ENCODE measurements at places on chromosomes 13 and 19.

DNA sequence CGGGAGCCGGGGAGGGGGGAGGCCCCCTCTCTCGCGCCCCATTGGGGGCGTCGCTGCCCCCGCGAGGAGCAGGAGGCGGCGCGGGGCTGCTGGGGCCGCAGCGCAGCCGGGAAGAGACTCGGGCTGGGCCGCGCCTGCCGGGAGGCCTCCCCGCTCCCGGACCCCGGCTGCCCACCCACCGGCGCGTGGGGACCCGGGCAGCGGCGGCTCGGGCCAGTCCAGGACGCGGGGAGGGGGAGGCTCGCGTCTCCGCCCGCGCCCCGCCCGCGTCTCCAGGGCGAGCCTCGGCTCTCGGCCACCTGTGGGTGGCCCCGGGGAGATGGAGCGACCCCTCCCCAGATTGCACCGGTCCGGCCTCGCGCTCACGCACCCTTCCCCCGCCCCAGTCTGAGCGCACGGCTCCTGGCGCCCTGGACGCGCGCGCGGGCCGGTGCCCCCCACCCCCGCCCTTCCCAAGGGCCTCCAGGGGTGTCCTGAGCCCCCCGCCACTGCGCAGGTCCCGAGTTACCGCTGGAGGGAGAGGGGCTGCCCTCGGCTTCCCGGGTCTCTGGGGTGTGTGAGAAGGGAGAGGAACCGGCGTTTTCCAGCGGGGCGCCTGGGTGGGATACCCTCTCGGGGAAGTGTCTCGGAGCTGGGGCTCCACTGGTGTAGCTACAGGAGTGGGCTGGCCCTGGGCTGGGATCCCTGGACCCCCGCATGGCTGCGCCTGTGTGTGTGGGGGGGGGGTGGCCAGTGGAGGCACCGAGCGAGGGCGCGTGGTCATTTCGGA lies 645 bp downstream of the PALM start:
- DNase-seq, result no peak

DNA sequence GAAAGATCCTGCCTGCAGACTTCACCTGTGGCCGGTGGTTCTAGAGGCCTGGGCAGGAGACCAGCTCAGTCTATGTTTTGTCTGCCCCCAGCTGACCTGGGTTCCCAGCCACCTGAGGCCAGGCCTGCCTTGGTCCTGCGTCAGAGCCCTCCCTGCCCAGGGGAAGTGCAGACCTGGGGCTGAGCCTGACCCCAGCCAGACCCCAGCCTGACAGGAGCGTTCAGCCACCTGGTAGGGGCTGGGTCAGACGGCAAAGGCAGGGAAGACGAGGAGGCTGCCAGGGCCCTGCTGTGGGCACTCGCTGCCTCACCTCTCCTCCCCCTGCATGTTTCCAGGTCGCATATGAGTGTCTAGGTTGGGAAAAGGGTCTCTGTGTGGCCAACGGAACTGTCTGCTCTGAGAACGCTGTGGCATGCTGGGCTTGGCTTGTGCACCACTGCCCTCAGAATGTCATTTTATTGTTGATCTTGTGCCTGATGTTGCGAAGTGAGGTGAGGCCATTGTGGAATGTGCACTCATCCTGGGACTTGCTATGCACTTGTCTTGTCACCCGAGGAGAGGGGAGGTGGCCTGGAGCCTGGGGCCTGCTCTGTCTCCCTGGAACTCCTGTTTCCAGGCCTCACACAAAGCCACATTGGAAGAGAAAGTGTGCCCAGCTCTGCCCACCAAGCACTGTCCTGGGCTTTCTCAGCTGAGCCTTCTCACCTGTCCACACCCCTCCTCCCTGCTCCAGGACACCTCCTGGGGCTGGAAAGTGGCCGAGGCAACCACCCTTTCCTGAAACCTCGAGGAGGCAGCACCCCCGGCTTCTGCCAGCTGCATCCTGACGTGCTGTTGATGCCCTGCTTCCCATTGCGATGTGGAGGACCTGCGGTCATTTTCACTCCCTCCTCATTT lies 15.2 kb upstream of the MCF2L start:
- no peak for DNase-seq

DNA sequence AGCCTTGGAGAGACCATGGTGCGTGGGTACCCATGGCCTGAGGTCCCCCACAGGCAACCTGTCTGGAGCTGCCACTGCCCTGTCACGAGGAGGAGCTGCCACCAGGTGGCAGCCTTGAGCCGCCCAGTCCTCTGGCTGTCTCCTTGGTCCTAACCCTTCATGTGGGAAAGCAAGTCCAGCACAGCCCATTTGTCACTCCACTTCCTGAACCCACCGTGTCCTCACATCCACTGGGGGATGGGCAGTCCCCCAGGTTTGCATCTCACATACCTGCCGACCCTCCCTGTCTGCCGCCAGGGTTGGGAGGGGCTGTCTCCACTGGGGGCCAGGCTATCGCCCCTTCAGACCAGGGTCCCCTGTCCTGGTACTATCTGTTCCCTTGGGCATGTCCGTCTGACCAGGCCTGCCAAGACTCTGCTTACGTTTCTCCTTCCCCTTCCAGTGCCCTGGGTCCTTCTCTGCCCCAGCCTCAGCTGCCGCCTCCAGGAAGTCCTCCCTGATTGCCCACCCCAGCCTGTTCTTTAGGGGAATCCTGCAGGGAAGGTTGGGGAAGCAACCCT lies 4.5 kb downstream of the FAM174C start:
- DNase-seq, result peak; percentile 91

GRCh38 chr13:47478985-47479384 lies 522.1 kb downstream of the SUCLA2 start:
- no peak for DNase-seq

DNA sequence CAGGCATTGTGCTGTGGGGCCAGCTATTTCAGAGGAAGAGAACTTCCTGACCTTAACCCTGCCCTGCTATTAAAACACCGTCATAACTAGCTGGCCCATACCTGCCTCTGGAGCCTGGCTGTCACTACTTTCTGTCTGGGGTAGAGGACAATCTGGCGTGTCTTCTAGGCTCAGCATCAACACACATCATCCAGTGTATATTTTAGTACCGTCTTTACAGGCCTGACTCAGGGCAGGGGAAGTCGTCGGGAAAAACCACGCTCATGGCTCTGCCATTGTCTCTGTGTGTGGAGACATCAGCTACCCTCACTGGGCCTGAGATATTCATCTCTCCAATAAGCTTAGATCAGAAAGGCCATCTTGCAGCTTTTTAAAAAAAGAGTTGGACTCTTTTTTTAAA lies 151.1 kb downstream of the KATNAL1 start:
- no peak for DNase-seq

- DNase-seq, result no peak
Observed at GRCh38 chr13:112984501-112984900, 15.5 kb downstream of the MCF2L start.

All from GM03348 (cell line).